ENCODE measurements at places on chromosomes 6 and 20. TPM values are rescaled to one million over a fixed set of nuclear protein-coding genes. Genes with fewer than 3 reads are reported as not detected.
A peak's percentile ranks its signal among the peaks of the same experiment; 100 is the strongest.

The CNKSR3 gene
- total RNA-seq: 6.7 TPM

The KCNK16 gene
- total RNA-seq: 0.88 TPM

The ARFGEF3 gene
- total RNA-seq: 2.7 TPM

The SAPCD1 gene
- total RNA-seq: not detected

The HLA-DQA2 gene
- total RNA-seq: 0.94 TPM

The SLC32A1 gene
- total RNA-seq: not detected

The DNAJC5 gene
- 87.4 TPM for total RNA-seq

The DNMT3B gene
- 2.4 TPM for total RNA-seq

The TFAP2D gene
- not detected for total RNA-seq

The PGBD1 gene
- 1.4 TPM for total RNA-seq

The CCN6 gene
- total RNA-seq: not detected

DNA sequence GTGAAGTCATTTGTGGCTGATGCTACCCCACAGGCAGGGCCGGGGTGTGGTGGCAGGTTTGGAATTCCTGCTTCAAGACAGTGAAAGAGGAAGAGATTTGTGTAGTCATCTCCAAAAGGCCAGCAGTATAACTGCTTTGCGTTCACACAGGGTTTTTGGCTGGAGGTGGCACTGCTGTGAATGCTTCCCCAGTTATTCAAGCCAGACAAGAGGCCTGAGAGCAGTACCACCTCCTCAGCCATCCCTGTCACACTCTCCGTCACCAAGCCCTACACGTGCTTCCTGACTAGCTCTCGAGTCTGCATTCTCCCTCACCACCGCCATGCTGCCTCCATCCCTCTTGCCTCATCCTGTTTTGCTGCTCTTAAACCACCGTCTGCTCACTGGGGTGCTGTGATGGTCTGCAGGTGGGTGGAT is 23.9 kb downstream of the ARMC2 start:
- DNase-seq: no peak

GRCh38 chr20:37511610-37512275 is 9.3 kb upstream of the NNAT start:
- no peak for DNase-seq

DNA sequence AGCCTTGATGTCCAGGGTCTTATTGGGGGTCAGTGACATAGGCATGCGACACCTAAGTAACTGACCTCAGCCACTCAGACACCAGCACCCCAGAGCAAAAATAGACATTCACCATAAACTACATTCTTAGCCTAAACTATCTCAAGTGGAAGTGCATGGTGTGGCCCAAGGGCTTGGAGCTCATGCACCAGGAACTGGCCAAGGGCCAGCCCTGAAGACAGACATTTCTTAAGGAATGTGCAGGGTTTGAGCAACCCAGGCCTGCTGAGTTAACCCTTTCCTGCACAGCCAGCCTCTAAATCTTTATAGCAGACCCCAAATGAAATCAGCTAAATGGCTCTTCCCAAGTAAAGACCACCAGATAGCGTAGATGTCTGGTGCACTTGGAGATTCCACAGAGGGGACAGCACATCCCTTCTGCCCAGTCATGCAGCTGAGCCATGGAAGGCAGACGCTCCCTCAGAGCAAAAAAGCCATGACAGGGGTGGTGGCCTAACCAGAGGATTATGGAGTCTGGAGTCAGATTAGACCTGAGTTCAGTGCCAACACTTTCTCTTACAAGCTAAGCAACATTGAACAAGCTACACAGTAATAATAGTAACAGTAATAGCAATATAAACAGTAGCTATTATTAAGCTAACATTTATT is 222.6 kb downstream of the ZMYND8 start:
- DNase-seq: peak; percentile 66

GRCh38 chr6:126091466-126091865 is 105.1 kb downstream of the TRMT11 start:
- DNase-seq: no peak

GRCh38 chr6:14804785-14805210 is 441.1 kb upstream of the JARID2 start:
- DNase-seq: peak; percentile 46

GRCh38 chr6:143600821-143601220 is 76.9 kb upstream of the PHACTR2 start:
- DNase-seq: no peak

GRCh38 chr6:152380993-152381898 is 255.9 kb downstream of the SYNE1 start:
- peak; percentile 88 for DNase-seq

DNA sequence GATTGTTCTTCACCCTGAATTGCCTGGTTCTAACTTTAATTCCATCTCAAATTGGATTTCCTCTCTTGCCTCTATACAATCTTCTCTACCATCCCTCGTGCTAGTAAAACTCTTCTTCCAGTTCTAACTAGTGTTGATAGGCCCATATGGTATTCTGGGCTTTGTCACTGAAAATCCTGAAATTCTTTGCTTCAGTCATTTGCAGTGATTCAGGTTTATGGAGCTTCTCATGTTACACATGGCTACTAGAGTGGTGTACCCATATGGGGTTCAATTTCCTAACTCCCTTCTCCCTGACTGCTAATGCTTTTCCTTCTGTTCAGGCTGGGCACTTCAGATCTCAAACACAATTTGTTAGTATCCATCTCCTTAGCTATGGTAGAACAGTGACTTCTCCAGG is 956.6 kb downstream of the KIF16B start:
- no peak for DNase-seq

DNA sequence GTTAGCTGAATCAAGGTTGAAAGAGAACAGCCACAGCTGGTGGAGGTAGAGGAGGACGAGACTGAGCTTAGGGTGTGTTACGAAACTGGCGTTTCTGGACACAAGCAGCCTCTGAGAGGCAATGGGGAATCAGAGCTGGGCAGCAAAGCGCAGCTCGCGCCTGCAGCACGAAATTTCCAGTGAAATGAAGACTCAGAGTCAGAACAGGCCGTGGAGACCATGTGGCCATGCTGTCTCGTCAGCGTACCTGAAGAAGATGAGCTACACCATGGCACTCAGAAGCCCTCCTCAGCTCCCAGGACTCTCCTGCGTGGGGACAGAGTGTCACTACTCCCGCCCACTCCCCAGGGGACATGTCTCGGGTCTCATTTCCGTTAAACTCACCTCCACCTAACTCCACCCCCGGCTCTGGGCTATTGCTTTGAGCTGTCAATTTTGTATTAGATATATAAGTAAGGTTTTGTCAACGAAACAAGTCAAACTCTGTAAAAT is 256.9 kb downstream of the ERMARD start:
- DNase-seq: no peak

- DNase-seq: no peak
Observed at GRCh38 chr6:100050550-100050949, 56.5 kb upstream of the MCHR2 start.

- no peak for DNase-seq
Observed at GRCh38 chr20:48098099-48098498, 312.8 kb upstream of the SULF2 start.

- DNase-seq: no peak
Observed at GRCh38 chr6:47064274-47064673, 22.1 kb upstream of the ADGRF1 start.

GRCh38 chr6:81643156-81643555 is 109.3 kb downstream of the TENT5A start:
- no peak for DNase-seq

GRCh38 chr6:153537422-153537821 is 406.3 kb upstream of the RGS17 start:
- no peak for DNase-seq

- no peak for DNase-seq
Observed at GRCh38 chr6:116866281-116866871, 10.7 kb upstream of the RFX6 start.

DNA sequence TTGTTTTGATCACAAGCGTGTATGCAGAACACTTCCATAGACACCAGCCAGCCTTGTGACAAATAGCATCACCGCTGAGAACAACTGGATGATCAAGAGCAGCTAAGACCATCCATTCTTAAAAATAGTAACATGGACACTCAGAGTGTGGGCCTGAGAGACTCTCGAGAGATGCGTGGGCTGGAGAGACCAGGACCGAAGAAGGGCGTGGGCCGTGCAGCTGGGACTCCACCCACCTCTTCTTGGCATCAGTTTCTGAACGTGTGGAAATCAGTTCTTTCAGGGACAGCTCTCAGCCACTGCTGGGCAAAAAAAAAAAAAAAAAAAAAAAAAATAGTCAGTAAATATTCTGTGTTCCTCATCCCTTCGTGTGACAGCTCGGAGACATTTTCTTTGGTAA is 314.5 kb upstream of the CDH4 start:
- DNase-seq: peak; percentile 15

DNA sequence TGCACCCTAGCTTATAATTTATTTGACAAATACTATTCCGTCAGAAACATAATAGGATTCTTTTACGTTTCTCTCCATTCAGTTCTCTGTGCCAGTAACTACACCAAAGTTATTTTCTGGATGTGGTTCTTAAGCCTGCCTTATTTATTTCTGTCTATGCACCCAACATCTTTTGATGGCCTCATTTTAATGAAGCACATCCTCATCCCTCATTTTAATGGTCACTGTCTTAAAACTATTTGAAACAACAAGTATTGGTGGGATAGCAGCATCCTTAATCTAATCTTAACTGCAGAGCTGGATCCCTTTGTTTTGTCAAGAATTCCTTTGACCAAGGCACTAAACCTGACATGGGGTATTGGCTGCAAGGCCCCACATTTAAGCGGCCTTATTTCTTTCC is 11.0 kb downstream of the FAM135A start:
- no peak for DNase-seq
